ENCODE measurements at places on chromosomes 4 and X. TPM values are rescaled to one million over a fixed set of nuclear protein-coding genes. Genes with fewer than 3 reads are reported as not detected.

DNA sequence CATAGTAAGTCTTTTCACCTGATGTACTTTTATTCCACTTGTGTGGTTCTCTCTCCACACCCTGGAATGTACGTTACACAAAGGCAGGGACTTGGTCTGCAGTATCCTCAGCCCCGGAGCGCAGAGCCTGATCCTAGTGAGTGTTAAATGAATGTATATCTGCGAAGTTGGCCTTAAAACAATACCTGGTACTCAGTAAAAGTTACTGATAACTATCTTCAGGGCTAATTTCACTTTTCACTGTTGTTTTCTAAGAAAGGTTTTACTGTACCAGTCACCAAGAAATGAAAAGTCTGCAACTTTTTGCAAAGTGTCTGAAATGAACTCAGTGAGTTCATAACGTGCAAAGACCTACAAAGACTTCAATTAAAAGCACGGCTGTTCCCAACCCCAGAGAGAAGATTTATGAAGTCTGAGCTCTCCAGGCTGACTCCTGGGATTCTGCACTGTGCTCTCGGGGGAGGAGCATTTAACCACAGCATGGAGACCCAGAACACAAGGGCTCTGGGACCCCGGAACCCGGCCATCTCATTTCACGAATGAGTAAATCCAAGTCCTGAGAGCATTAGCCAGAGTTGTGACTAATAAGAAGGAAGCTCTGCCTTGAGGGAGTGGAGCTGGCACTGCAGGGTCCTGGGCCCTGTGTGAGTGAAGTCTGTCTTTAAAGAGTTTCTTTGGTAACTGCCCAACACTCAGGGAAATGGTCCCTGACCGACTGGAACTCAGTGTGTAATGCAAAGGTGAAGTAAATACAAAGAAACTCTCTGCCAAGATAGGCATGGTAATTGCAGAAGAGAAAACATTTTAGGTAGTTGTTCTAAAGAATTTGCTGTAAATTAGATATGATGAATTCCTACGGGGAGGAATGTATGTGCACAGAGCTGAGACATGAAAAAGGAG is 165.8 kb downstream of the NSUN7 start:
- DNase-seq = no peak

GRCh38 chrX:48490661-48491060 is 14.7 kb downstream of the FTSJ1 start:
- no peak for DNase-seq

DNA sequence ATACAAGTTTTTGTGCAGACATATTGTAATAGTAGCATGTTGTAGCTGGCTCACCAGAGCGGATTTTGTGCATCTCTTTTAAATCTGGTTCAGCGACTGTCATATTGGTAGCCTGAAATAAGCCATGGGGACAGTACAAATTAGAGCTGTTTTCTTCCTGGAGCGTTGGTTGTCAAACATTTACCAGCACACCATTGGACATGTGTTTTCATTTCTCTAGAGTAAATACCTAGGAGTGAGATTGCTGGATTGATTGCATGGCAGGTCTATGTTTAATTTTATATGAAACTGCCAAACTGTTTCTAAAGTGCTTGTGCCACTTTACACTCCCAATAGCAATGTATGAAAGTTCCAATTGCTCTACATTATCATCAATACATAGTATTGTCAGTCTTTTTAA is 2.6 kb upstream of the ARAF start:
- DNase-seq = no peak

- no peak for DNase-seq
Observed at GRCh38 chr4:1793496-1793840, 375 bp downstream of the FGFR3 start.

Gene NOX1
- total RNA-seq = not detected

- DNase-seq = no peak
Observed at GRCh38 chr4:57243076-57243475, 132.9 kb upstream of the IGFBP7 start.

DNA sequence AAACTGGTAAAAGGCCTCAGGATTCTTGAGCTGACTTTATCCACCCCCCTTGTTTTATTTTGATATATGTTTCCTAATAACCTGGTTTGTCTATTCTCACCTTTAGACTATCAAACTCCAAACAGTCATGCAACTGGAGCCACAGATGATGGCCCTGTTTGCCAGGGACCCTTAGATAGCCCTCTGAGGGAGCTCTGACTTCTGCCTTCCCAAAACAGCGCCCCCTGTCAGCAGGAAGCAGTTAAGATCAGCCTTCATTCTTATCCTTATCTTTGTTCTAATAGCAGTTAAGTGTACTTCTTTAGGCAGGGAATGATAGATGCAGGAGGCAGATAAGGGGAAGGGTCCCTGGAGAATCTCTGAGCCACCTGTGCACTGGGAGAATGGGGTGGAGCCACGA is 27.5 kb upstream of the CXCL13 start:
- no peak for DNase-seq

- DNase-seq = no peak
Observed at GRCh38 chr4:148442832-148443511, 758 bp upstream of the NR3C2 start.

GRCh38 chr4:3819210-3819919 is 53.2 kb downstream of the ADRA2C start:
- DNase-seq = no peak

GRCh38 chr4:73841243-73841925 is 4.9 kb downstream of the CXCL6 start:
- no peak for DNase-seq

GRCh38 chrX:39396358-39396995 is 595.2 kb downstream of the MID1IP1 start:
- no peak for DNase-seq

Gene AFP
- total RNA-seq = not detected

DNA sequence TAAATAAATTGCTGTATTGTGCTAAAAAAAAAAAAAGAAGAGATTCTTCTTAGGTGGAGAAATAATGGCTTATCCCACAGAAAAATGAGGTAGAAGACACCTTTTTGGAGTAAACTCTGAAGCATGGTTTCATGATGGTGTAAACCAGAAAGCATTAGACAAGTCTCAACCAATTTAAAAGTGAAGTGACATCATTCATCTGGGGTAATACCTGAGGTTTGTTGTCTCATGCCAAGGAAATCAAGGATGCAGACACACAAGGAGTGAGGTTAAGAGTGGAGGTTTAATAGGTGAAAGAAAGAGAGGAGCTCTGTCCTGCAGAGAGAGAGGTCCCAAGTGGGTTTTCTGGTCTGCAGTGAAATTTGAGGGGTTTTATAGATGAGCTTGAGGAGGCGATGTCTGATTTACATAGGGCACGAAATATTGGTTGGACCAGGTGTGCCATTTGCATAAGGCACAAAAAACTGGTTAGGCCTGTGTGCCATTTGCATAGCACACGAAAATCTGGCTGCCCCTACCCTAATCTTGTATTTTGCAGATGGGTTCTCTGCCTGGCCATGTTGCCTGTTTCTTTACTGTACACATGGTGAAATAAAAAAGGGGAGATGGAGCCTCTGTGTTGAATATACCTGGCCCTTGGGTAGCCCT is 25.0 kb upstream of the CWH43 start:
- DNase-seq = no peak

Gene NKX6-1
- 19.2 TPM for total RNA-seq

DNA sequence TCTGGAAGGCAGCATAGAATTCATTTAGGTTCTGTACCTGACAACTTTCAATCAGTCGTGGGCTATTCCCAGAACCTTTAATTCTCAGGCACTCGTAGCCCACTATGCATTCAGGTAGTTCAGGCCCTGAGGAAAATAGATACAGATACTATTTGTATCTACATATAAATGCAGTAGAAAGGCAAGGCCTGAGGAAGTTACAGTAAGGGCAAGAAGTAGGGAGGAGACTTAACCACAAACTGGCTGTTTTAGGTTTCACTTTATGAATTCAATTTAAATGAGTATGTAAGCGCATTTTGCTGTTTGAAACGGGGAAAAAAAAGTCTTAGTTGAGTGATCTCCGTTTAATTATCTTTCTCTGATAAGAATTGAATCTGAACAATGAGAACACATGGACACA is 529.4 kb upstream of the ATOH1 start:
- no peak for DNase-seq

- no peak for DNase-seq
Observed at GRCh38 chr4:62513306-62513705, 1313.2 kb downstream of the ADGRL3 start.

Gene GABRB1
- not detected for total RNA-seq

DNA sequence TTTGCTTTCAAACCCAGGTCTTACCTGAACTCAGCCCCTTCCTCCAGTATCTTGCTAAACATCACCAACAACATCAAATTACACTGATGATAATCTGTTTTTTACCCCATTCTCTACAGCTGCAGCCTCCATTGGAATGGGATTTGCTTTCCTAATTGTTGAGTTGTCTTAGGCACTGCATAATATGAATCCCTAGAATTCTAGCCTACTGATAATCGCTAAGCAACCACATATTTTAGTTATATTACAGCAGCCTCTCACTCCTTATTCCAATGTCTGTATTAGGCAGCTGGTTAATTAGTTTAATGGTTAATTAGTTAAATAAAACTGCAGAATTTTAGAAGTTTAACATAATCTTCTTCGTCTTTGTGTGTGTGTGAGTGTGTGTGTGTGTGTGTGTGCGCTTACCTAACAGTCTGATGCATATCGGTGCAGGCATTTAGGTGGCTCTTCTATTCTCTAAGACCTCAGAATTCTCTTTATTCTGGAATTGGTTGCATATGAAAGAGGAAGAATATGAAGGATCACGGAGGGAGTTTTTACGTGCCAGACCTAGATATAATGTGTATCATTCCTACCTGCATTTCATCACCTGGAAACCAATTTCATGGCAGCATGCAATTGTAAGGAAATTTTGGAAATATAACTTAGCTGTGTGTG is 5.3 kb upstream of the COMMD8 start:
- no peak for DNase-seq

Gene SLC26A1
- total RNA-seq = 0.84 TPM

Gene EMCN
- total RNA-seq = not detected

Gene ARHGEF9
- 43.6 TPM for total RNA-seq

DNA sequence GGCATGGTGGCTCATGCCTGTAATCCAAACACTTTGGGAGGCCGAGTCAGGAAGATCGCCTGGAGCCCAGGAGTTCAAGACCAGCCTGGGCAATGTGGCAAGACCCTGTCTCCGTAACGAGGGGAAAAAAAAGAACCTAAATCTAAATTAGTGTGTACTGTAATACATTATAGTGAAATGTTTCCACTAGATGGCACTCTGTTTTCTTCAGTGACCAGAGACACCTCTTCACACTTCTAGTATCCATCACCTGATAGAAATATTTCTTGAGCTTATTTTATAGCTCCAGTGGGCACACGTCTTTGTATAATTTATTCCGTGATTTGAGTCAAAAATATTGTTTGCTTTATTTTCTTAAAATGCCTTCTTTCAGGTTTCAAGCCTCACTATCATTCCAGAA is 600.9 kb upstream of the DIPK2B start:
- DNase-seq = no peak

DNA sequence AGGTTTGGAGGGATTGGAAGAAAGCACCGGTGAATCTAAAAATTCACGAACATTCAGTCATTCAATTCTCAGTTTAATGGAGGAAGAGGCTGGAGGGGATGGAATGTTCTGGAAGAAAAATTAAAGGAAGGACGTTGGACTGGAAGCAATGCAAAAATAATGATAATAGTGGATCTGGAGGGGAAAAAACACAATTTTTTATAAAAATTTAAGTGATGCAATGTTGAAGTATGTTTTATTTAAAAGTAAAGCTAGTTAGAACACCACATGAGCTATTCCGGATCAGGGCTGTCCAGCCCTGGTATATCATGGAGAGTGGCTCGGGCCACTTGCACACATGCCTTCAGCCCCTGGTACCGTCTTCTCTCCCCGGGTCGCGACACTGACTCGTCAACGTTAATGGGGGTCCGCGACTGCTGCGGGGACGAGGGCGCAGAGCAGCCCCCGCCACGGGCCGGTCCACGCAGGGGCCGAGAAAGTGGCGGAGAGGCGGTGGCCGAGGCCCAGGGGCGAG is 204.6 kb downstream of the TENM3 start:
- DNase-seq = peak; percentile 19

Gene RHOXF1
- total RNA-seq = 0.33 TPM

GRCh38 chr4:177242651-177243286 is 66.9 kb upstream of the NEIL3 start:
- DNase-seq = no peak

Gene ADRA2C
- total RNA-seq = 6.1 TPM

Gene DRP2
- 2.9 TPM for total RNA-seq

GRCh38 chr4:109111031-109111430 is 191.4 kb downstream of the COL25A1 start:
- no peak for DNase-seq

GRCh38 chr4:141705048-141705746 is 68.8 kb downstream of the IL15 start:
- DNase-seq = no peak

- DNase-seq = no peak
Observed at GRCh38 chr4:54750341-54750740, 92.6 kb downstream of the KIT start.

GRCh38 chrX:103628386-103629317 is at the start of gene TCEAL1:
Gene TCEAL1 (plus strand): TSS chrX:103628975. CDS start chrX:103629917, 942 bp downstream.
- DNase-seq = peak; percentile 25

Gene MTNR1A
- total RNA-seq = 1.2 TPM

Gene TMEM192
- total RNA-seq = 14.3 TPM

DNA sequence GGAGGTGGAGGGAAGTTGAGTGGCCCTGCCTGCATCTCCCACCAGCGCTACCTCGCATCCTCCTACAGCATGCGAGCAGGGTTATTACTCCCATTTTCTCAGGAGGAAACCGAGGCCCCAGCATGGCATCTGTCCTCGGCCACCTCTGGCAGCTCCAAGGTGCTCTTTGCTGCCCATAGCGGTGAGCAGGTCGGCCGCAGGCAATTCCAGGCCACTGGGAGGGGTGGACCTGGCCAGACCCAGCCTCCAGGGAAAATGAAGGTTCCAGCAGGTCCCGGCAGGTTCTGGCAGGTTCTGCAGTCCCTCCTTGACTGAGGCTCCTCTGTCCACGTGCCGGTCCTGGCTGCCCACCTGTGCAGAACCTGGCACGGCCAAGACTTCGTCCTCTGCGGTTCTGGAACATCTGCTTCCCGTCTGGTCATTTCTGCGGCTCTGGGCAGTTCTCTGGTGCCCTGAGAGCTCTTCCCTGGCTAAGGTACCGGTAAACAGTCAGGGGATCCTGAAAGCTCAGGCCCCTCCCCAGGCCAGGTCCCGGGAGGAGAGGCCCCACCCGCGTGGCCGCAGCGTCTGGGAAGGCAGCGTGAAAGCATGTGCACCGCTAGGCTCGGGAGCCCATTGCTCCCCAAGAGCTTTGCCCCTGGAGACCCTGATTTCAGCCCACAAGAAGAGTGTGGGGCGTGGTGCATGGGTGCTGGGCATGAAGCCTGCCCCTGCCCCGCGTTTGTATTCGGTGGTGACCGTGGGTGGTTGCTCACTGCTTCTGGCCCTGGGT is 112.0 kb upstream of the ADRA2C start:
- DNase-seq = no peak

DNA sequence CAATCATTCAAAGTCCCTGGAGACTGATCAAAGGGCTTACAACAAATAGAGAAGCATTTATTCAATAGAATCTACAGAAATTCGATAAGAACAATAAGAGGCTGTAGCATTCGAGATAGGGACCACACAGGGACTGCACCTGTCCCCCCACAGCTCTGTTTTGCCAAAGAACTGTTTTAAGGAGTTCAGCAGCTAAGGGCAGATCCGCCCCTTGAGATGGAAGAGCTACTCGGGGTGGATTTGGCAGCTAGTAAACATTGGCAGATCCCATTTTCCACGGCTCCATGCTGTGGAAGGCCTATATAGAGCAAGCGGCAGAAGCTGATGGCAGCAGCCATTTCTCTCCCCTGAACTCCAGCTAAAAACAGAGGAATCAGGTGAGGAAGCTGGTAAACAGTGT is 75.7 kb downstream of the GPR82 start:
- no peak for DNase-seq

- no peak for DNase-seq
Observed at GRCh38 chrX:4435905-4436304, 722.5 kb upstream of the PRKX start.

Measured in neural crest cell (in vitro differentiated cells).